ENCODE measurements at places on chromosomes 7 and 10.

- no peak for DNase-seq
These were observed 131.4 kb downstream of the GPAM start for GRCh38 chr10:112052166-112052565.

- no peak for DNase-seq
These were observed 5.5 kb upstream of the LIPN start for GRCh38 chr10:88754287-88754686.

DNA sequence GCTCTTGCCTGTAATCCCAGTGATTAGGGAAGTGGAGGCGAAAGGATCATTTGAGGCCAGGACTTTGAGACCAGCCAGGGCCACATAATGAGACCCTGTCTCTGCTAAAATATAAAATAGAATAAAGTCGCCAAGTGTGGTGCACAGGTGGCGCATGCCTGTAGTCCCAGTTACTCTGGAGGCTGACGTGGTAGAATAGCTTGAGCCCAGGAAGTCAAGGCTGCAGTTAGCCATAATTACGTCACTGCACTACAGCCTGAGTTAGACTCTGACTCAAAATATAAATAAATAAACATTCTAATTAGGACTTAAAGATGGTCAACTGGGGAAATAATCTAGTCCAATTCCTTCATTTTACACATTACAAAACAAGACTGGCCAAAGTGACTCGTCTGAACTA is 768 bp downstream of the CHCHD2 start:
- DNase-seq = peak; percentile 49

GRCh38 chr7:27943241-27943640 is 203.3 kb downstream of the TAX1BP1 start:
- DNase-seq = no peak

GRCh38 chr7:36473454-36474282 is 84.0 kb downstream of the ANLN start:
- no peak for DNase-seq

DNA sequence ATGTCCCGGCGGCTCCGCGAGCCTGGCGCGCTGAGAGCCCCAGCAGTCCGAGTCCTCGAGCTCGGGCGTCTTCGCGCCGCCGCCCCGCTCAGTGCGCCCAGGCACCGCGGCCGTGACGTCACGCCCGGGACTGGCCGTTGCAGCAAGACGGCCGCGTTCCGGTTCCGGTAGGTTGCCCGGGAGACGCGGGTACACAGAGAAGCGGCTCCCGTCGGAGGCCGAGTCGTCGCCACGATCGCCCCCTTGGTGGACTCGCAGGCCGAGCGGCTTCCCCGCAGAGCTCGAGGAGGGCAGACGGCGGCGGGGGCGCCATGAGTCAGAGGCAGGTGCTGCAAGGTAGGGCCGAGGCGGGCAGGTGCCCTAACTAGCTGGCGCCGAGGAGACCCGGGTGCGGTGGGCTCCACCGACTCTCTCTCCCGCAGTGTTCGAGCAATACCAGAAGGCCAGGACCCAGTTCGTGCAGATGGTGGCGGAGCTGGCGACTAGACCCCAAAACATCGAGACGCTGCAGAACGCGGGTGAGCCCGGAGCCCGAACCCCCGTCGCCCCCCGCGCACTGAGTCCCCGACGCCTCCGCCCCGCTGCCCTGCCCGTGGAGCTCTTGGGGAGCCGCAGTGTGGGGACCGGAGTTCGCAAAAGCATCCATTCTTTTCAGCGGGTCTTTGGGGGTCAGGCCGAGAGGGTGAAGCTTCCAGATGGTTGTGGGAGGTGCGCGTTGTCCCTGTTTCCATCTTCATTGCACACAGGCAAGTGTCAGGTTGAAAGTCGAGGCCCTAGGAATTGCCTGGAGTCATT is at the start of gene SPAG6:
TSS of gene SPAG6 (plus strand) at position 196 of the 795 bp plus-strand sequence. CDS start at position 312, 116 bp downstream.
- peak; percentile 94 for DNase-seq

- no peak for DNase-seq
These were observed 101.6 kb downstream of the SORBS1 start for GRCh38 chr10:95459446-95460045.

- DNase-seq = no peak
These were observed 118.1 kb downstream of the ANLN start for GRCh38 chr7:36507475-36508440.

- no peak for DNase-seq
These were observed 230.6 kb upstream of the KIAA1217 start for GRCh38 chr10:23978317-23978716.

GRCh38 chr10:48305905-48306264 is 592 bp upstream of the MAPK8 start:
- DNase-seq = no peak

GRCh38 chr7:130882396-130882795 is 148.4 kb upstream of the KLF14 start:
- DNase-seq = no peak

- no peak for DNase-seq
These were observed 92.9 kb upstream of the ZNF804B start for GRCh38 chr7:88666626-88667025.

GRCh38 chr7:112272921-112273561 is 66.5 kb downstream of the ZNF277 start:
- DNase-seq = peak; percentile 18

GRCh38 chr10:69218831-69219230 is 1.3 kb upstream of the HKDC1 start:
- DNase-seq = no peak

DNA sequence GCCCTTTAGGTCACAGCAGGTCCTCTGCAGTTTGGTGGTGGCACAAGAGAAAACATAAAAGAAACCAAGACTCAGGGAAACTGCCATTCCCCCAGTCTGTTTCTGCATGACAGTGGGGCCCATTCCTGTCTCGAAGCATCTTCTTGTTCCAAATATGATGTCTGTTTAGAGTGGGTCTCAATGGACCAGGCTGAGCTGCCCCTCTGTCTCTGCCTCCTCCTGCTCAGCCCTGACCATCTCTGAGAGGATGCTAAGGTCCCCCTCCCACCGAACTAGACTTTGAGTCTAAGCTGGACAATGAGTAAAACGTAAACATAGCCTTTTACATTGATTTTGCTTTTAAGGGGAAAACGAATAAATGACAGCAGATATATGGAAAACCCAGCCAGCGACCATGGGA is 40.4 kb downstream of the CLEC2L start:
- no peak for DNase-seq

- DNase-seq = no peak
These were observed 365.9 kb downstream of the INHBA start for GRCh38 chr7:41336981-41337380.

- peak; percentile 94 for DNase-seq
These were observed 479 bp downstream of the PNPLA8 start for GRCh38 chr7:108525327-108525984.

GRCh38 chr7:13036256-13036780 is 348.9 kb downstream of the ARL4A start:
- no peak for DNase-seq

- no peak for DNase-seq
These were observed 167.7 kb upstream of the CCDC6 start for GRCh38 chr10:60073781-60074656.

GRCh38 chr10:73900064-73900463 is 10.9 kb upstream of the PLAU start:
- peak; percentile 56 for DNase-seq

DNA sequence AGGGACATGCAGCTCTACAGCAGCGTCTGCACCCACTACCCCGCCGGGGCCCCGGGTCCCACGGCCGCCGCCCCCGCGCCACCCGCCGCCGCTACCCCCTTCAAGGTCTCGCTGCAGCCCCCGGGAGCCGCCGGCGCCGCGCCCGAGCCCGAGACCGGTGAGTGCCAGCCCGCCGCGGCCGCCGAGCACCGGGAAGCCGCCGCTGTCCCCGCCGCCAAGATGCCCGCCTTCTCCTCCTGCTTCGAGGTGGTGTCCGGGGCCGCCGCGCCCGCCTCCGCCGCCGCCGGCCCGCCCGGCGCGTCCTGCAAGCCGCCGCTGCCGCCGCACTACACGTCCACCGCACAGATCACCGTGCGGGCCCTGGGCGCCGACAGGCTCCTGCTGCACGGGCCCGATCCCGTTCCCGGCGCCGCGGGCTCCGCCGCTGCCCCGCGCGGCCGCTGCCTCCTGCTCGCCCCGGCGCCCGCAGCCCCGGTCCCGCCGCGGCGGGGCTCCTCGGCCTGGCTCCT is 631 bp downstream of the OTUD1 start:
- no peak for DNase-seq

DNA sequence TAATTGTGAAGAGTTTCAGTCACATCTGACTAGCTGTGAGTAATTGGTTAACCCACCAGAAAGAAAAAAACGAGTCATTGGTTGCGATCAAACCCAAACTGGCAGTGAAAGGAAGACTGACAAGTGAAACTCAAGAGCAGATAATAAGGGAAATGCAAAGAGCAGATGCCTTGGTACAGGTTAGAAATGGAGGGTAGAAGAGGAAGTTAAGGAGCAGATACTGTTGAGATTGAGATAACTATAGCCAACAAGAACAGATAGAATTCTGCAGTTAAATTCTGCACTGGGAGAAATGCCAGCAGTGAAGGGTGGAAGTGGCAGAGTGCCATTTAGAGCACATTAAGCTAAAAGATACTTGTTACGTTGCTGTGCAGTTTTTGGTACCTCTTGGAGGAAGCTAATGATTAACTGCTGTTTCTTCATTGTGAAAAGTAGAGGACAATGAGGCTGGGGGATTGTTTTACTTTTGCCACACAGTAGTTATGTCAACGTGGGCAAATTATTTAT is 65.8 kb downstream of the CDK13 start:
- DNase-seq = peak; percentile 27

DNA sequence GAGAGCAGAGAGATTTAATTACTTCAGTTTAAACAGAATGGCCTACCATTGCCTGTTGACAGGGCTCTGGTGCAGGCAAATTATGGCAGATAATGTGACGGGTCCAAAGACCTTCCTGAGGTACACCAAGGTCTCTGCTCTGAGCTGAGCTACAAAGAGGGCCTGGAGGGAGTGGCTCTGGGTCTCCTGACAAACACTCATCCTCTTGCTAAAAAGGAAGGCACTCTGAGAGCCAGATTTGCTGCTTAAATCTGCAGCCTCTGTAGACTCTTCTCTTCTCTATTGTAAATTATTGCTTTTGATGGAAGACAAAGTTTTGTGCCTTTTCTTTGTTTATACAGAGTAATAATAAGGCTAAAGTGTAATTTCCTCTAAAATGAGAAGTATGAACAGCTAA is 529.5 kb upstream of the FZD8 start:
- no peak for DNase-seq

DNA sequence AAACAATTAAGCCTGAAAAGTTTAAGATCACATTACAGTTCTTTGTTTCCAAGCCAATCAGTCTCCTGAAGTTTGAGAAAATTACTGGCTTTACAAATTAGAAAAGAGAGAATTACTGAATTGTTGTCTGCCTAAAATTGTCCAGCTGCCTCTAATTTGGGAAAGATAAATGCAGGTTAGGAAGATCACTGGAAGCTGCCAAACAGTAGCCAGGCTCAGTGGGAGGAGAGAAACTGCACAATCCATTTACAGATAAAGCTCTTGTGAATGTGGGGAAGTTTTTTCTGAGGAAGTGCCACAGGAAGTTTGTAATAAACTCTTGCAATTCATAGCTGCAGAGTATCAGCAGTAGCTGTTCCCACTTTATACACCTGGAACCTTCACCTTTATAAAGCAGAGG is 100.7 kb downstream of the IQUB start:
- no peak for DNase-seq

GRCh38 chr10:22427890-22428571 is 82.7 kb downstream of the SPAG6 start:
- no peak for DNase-seq

DNA sequence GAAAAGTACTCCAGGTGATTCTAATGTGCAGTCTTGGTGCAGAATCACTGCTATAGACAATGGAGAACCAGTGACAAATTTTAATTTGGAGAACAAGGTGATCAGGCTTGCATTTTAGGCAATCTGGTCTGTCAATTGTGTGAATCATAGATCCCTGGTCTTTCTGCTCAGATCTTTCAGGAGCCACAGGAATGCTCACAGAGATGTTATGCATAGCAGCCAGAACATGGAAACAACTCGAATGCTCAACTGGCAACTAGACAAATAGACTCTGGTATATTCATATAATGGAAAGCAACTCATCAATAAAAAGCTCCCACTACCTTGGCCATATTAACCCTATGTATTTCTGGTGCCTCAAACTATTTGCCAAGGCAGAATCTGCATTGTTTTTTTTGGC is 209.1 kb downstream of the PHF14 start:
- DNase-seq = no peak

DNA sequence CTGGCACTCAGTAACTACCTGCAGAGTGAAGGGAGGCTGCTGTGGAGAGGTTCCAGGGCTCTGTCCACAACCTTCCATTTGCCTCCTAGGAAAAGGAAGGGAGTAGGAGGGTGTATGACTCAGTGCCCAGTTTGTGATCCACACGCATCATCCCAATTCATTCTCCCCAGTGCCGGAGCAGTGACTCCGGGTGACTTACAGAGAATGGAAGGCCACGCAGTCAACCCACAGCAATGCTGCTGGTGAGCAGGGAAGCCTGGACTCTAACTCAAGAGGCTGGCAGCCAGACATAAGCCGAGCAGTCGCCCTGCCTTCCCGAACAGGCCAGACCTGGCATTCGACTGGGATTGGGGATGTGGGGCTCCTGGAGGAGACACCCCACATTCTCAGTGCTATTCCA is 139.9 kb downstream of the SH3PXD2A start:
- no peak for DNase-seq

GRCh38 chr7:149826344-149827088 is 11.7 kb upstream of the ZNF862 start:
- DNase-seq = no peak

- no peak for DNase-seq
These were observed 134.9 kb upstream of the ANK3 start for GRCh38 chr10:60524541-60524940.

- no peak for DNase-seq
These were observed 2.5 kb downstream of the SCRN1 start for GRCh38 chr7:29987083-29987482.

DNA sequence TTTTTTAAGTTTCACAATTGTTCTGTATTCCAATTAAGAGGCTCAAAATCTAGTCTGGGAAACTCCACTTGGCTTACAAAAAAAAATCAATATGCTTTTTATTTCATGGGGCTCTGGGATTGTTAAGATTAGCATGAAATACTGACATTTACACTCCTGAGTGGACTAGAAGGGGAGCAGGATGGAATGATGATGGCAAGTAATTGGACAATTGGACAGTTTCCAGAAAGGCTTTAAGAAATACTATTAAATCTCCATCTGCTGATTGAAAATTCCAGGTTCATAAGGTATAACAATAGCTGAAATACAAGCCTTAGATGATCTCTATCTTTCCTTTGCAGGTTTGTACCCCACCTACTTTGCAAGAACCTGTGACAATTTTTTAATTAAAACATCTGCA is 184.4 kb downstream of the LRRTM3 start:
- no peak for DNase-seq

- DNase-seq = no peak
These were observed 40.2 kb upstream of the SLC26A3 start for GRCh38 chr7:107843184-107843583.

GRCh38 chr10:15642095-15642494 is 77.6 kb downstream of the ITGA8 start:
- DNase-seq = no peak

DNA sequence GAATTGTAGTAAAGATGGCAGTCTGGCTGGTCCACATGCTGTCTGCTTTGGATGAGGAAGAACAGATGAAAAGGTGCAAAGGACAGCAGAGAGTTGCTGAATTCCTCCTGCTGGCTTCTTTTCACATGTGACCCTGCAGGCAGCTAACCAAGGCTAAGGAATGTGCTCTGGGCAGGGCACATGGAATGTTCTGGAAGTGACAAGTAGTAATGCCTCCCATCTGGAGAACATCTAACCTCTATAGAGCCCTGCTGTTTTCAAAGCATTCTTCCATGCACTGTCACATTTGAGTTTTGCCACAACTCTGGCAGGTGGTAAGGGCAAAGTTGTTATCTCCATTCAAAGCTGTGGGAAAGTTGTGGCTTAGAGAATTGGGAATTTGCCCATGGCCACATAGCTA is 208.8 kb downstream of the STK31 start:
- DNase-seq = no peak

All from CD14-positive monocyte (primary cell).